Kidney epithelial cell (primary cell): ENCODE measurements at places on chromosomes 1 and 21.

GRCh38 chr1:147243841-147244240 lies 1.4 kb downstream of the CHD1L start:
- DNase-seq, result no peak

- DNase-seq, result no peak
These were observed 33.7 kb downstream of the CCDC185 start for GRCh38 chr1:223426936-223427335.

DNA sequence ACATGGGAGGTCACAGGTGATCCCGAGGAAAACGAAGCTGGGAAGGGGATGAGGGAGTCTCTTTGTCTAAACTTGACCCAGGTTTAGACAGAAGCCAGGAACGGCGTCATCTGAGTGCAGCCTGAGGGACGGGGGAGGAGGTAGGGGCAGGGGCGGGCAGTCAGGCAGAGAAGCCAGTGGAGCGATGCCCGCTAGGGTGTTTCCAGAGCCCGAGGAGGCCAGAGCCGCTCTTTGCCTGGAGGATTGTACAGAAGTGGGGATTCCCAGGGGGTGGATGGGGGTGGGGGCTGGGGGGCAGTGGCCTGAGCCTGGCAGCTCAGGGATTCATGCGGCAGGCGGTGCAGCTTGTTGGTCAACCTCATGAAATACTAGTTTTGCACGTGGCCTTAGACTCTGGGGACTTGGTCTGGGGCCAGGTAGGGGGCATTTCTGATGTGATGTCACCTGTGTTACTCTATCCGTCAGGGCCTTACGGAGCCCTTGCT lies 58.4 kb downstream of the VPS26C start:
- no peak for DNase-seq

DNA sequence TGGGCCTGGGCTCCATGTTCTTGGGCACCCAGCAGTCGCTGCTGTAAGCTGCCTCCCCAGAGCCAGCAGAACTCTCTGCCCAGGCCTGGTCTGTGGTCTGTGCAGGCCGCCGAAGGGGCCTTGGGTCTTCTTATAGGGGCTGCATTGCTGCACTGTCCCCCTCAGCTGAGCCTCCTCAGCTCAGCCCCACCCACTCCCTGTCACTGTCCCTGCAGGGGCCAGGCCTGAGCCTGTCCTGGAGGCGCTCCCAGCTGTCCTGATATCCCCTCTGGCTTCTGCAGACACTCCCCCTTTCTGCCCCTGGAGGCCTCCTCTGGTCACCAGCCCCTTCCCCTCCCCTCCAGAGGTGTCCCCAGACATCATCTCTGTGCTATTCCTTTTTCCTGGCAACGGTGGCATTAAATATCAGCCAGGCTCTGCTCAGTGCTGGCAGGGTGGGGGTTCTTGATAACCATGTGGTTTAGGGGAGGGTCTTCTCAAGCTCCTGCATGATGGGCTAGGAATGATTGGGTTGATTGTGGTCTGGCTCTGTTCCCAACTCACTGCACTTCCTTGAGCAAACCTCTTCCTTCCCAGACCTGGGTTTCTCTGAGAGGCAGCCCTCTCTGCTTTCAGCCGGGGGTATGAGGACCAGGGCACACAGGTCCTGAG lies 3.7 kb upstream of the FOXO6 start:
- DNase-seq, result no peak

DNA sequence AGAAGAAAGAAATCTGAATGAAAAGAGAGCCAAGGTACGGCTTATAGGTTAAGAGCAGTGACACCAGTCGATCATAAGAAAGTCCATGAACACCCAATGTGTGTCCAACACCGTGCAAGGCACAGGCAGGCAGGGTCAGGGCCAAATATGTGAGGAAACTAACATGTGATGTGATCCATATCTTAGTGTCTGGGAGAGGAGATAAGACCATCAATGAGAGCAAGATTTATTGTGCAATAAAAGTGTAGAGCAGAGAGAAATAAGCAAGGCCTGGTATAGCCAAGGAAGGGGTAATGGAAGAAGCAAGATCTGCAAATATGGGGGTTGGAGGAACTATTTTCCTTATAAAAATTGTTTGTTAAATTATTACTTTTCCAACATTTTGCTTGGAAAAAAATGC lies 198.8 kb downstream of the CRB1 start:
- no peak for DNase-seq

GRCh38 chr1:30137001-30137400 lies 586.4 kb downstream of the MATN1 start:
- no peak for DNase-seq

- no peak for DNase-seq
These were observed 4.3 kb upstream of the CBR1 start for GRCh38 chr21:36065497-36066036.

- DNase-seq, result no peak
These were observed 876 bp upstream of the CATSPERE start for GRCh38 chr1:244460197-244460596.

DNA sequence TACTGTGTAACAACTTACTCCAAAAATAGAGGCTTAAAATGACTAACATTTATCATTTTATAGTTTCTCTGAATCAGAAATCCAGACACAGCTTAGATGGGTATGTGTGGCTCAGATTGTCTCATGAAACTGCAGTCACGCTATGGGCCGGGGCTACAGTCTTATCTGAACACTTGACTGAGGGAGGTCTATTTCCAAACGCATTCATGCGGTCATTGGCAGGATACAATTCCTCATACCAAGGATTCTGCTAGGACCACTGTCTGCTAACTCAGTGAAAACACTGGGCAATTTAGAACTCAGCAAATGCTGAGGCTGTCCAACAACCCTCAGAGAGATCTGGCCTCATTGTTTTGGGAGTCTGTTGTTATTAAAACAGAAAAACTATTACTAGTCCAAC lies 178.6 kb downstream of the TBX15 start:
- DNase-seq, result no peak

GRCh38 chr1:28779751-28780408 lies 32.1 kb upstream of the OPRD1 start:
- DNase-seq, result no peak
